ENCODE measurements at places on chromosomes 3 and 15.

DNA sequence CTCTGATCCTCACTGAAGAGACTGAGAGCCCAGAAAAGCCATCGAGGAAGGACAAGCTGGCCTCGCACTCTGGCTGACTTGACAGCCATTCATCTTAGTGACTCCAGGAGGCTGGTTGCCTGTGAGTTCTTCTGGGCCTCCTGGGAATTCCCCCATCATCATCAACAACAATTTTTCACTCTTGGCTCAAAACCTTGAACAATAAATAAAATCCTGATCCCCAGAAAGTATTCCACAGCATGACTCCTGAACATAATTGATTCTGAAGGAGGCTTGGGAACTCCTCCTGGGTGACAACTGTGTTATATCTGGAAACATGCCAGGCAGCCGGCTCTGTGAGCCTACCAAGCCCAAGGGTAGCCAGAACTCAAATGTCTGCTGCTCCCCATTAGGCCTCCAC is 188.6 kb downstream of the SHQ1 start:
- DNase-seq = no peak

- DNase-seq = no peak
Measured at GRCh38 chr3:110966966-110967663, 104.5 kb upstream of the NECTIN3 start.

GRCh38 chr3:124999317-124999716 is 56.5 kb downstream of the HEG1 start:
- no peak for DNase-seq

- DNase-seq = no peak
Measured at GRCh38 chr3:130442284-130442683, 74.7 kb upstream of the COL6A6 start.

DNA sequence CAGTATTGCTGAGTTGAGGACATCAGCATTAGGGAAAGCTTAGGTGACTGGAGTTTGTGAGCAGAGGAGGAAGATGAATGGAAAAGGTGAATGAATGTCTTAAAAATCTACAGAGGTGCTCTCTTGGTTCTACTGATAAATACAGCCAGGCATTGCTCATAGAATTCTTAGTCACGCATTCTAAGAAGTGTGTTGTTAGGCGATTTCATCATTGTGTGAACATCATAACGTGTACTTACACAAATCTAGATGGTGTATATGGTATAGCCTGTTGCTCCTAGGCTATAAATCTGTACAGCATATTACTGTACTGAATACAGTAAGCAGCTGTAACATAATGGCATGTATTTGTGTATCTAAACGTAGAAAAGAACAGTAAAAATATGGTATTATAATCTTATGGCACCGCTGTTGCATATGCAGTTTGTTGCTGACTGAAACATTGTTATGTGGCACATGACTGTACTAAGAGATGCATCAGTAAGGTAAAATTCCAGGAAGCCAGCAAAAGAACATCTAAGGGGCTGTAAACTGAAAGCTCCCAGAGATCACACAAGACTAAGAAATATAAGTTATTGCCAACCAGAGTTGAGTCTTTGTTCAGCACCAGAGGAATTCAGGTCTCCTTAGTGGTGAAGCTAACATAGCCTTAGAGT is 42.9 kb upstream of the ASB14 start:
- DNase-seq = no peak

DNA sequence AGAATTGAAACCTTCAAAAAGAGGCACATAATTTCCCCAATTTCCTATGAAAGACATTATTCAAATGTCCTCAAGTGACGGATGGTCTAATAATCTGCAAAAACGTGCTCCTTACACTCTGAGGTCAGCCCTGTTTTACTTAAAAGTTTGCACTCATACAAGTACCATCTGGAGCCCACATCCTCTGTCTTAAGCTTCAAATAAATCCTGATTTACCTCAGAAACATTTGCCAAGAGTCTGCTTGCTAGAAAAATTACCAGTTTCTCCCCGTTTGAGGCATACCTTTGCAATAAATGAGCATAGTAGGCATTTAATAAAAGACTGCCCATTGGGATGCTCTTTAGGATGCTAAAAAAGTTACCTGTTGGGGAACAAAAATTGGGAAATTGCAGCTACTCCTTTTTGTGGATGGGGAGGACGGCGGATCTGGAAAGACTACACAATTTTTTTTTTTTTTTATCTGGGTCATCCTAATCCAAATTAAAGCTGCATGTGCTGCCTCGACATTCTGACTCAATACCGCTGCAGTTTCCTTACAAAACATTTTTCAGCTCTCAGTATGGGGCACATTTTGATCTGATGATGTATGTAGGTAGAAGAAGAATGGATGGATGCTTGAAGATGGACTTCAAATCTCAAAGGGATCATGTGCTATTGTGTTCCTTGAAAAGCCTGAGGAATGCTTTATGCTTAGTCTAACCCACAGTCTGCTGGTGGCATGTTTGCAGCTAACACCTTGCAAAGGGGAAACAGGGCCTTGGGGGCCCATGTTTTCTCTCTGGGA is 233.7 kb upstream of the ADAMTS9 start:
- no peak for DNase-seq

DNA sequence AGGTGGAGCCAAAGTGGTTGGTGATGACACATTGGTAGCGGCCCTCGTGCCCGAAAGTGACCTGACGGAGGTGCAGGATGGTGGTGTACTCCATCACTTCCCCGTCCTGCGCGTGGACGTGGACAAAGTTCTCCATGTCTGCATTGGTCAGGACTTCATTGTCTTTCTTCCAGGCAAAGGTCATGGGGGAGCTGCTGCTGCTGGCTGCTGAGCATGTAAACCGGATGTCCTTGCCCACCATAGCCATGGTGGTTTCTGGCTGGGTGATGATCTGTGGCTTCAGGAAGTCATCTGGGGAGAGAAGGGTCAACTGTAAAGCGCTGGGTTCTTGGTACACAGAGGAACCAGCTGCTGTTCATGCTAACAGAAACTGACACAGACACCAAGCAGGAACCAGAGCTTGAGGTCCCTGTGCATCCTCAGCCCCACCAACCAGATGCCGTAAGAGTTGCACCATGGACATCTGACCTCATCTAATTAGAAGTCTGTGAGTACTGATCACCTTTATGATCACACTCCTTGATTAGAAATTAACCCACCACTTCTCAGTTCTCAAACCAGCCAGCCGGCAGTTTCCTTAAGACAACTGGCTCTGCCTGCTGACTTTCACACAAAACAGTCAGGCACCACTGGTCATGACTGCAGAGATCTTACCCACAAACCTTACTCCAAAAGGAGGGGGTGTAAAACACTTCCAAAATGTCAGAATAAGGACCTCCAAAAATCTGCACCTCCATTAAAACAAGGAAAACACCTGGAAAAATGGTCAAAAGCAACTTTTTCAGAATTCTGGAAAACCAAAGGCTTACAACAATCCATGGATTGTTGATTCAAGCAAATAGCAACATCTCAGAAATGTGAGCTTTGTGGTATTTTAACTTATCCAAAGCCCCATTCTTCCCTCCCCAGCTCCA is 114.6 kb downstream of the LRIG1 start:
- DNase-seq = no peak

GRCh38 chr3:171974986-171975837 is 64.2 kb upstream of the FNDC3B start:
- DNase-seq = peak; percentile 94

GRCh38 chr15:36818260-36818659 is 238.8 kb downstream of the CDIN1 start:
- DNase-seq = no peak

- DNase-seq = no peak
Measured at GRCh38 chr15:75054172-75054897, 30.9 kb downstream of the PPCDC start.

- DNase-seq = no peak
Measured at GRCh38 chr15:71337197-71337845, 222.1 kb downstream of the THSD4 start.

DNA sequence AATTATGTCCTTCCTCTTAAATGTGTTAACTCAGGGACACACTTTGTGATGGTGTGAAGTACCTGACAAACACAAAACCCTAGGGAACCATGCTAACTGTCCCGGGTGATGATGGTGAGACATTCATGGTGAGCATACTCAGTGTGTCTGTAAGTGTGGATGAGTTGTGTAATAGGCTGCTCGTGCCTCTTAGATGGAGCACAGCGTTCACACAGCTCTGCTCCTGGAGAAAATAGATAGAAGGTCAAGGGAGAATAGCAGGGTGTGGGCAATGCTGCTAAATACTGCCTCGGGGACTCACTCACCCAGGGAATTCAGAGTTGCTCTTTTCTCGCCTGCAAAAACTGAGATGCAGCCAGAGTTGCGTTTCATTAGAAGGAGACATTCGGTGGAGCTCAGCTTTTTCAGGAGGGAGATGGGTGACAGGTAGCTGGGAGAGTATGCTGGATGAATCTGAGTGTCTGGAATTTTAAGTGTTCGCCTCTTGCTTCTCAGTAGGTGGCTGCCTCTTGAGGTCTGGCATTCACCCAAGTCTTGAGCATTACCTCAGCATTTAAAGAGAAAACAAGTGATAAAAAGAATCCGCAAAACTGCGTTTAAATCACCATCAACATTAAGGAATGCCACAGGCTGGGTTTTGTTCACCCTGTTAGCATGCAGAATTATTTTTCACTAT is 813.2 kb downstream of the AGBL1 start:
- peak; percentile 0 for DNase-seq

- peak; percentile 83 for DNase-seq
Measured at GRCh38 chr15:64905119-64905831, 6.4 kb upstream of the ANKDD1A start.

DNA sequence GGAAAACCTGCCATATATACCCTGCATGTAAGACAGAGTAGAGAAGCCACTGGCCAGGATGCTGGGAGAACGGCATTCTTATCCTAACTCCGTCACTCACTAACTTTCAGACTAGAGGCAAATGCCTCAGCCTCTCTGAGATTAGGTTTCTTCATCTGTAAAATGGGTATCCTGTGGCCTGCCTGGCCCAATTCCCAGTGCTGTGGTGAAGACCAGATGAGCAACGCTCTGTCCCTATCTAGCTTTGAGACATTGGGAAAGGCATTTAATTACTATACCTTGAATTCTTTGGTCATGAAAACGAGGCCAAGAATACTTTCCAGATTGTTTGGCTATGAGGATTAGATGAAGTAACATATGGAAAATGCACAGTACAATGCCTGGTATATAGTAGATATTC is 35.9 kb downstream of the CEMIP start:
- DNase-seq = no peak

DNA sequence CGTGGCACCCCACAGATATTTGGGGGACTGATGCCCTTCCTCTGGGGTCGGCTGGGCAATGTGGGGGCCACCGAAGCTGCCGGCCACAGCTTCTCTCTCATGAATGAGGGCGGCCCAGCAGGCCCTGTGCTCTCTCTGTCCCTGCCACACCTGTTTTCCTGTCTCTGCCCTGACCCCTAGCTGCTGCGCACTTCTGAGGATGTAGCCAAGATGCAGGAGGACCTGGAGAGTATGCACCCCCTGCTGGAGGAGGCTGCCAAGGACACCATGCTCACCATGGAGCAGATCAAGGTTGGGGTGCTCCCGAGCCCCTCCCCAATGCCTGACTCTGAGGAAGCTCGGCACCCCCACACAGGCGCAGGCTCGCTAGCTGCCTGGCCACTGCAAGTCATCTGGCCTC is 59.7 kb downstream of the SEMA3G start:
- peak; percentile 30 for DNase-seq

GRCh38 chr3:117192888-117193287 is 483.3 kb downstream of the TUSC7 start:
- DNase-seq = no peak

- no peak for DNase-seq
Measured at GRCh38 chr3:141385406-141386125, 17.3 kb downstream of the ZBTB38 start.

DNA sequence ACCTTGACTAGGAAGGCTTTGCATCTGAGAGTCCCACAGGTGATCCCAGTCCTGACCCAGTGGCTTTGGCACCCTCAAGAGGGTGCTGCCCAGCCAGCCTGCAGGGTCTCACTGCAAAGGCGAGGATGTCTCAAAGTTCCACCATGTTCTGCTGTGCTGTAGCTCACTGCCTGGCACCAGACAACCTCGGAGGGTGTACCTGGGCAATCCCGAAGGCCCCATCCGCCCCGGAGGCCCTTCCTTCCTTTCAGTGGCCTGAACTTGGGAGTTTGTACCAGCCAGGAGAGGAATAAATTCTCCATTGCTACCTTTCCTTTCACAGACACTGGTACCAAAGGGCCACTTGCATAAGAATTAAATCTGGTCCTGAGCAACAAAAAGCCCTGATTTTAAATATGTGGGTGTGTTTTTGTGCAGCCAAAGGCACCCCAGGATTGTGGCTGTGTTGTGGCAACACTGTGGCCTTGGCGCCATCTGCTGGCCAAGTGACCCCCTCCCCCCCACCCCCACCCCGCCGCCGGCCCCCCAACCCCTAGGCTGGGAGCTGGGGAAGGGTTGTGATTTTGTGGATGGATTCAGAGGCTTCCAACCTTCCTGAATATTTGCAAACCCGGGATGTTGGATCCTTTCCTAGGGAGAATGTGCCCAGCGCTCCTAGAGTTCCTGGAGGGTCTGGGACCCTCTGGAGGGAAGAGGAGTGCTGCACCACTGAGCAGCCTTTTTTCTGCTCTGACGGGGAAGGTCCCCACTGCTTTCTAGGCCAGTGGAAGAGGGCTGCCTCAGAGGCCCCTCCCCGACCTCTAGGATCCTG is 9.7 kb upstream of the PTPN23 start:
- peak; percentile 16 for DNase-seq

- no peak for DNase-seq
Measured at GRCh38 chr3:56094170-56094569, 374.1 kb downstream of the ERC2 start.

- peak; percentile 31 for DNase-seq
Measured at GRCh38 chr3:113514265-113514769, 639 bp downstream of the SPICE1 start.

DNA sequence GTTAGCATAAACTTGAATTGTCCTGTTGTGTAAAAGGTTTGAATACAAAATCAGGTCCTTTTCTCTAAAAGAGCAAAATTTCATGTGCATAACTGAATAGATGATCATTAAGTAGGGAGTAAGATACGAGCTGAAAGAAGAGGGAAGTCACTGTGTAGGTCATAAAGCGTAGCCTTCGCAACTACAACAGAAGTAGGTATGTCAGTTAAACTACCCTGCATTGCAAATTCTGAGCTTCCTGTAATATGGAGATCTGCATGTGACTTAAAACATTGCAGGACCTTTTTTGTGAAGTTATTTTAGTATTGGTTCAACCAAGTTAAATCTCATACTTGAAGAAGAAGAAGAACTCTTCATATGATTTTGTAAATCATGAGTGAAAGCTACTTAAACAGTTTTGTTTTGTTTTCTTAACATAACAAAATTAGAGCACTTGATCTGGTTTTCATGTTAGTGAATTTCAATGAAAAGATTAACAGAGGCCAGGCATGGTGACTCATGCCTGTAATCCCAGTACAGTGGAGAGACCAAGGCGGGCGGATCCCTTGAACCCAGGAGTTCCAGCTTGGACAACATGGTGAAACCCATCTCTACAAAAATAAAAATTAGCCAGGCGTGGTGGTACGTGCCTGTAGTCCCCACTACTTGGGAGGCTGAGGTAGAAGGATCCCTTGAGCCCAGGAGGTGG is 26.4 kb downstream of the ARMC8 start:
- no peak for DNase-seq

DNA sequence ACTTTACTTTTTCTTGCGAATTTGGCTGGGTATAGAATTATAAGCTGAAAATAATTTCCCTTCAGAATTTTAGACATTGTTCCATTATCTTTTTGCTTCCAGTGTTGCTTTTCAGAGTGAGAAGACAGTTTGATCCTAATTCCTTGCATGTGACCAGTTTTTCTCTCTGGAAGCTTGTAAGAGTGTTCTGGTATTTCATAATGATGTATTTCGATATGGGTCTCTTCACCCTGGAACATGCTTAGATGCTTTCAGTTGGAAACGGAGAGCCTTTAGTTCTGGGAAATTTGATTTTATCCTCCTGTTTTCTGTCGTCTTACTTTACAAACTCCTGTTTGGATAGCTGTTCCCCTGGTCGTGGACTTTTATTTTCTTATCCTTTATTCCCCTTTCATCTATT is 13.9 kb downstream of the ALPK3 start:
- DNase-seq = no peak
